Activated naive CD8-positive, alpha-beta T cell treated with anti-CD3 and anti-CD28 coated beads, Interleukin-2, amount 10 ng/mL, durations not matched to agents 7 days and 5 days (primary cell): ENCODE measurements at places on chromosomes 7 and 10. TPM values are rescaled to one million over a fixed set of nuclear protein-coding genes. Genes with fewer than 3 reads are reported as not detected.

DNA sequence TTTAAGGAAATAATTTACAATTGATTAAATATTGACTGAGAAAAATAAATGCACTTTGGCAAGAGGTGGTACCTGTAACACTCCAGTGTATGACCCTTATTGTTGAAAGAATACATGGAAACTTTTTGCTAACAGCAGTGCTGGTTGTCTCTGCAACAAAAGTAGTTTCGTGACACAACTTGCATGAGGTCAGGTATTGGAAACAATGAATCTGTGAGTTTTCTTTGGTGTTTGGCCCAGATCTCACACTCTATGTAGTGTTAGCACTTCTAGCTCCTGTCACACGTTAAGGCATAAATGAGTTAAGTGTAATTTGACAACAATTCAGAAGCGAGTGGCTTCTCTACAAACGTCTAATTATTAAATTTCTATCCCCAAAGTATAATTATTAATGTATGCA is 137.7 kb upstream of the MDFIC start:
- H3K36me3 ChIP-seq: no peaks in the 10 kb centered on the region
- H3K4me3 ChIP-seq: no peak overlapping the region
- no peak overlapping the region for H3K27ac ChIP-seq
- DNase-seq: no peak

The SPAM1 gene
- total RNA-seq: not detected

DNA sequence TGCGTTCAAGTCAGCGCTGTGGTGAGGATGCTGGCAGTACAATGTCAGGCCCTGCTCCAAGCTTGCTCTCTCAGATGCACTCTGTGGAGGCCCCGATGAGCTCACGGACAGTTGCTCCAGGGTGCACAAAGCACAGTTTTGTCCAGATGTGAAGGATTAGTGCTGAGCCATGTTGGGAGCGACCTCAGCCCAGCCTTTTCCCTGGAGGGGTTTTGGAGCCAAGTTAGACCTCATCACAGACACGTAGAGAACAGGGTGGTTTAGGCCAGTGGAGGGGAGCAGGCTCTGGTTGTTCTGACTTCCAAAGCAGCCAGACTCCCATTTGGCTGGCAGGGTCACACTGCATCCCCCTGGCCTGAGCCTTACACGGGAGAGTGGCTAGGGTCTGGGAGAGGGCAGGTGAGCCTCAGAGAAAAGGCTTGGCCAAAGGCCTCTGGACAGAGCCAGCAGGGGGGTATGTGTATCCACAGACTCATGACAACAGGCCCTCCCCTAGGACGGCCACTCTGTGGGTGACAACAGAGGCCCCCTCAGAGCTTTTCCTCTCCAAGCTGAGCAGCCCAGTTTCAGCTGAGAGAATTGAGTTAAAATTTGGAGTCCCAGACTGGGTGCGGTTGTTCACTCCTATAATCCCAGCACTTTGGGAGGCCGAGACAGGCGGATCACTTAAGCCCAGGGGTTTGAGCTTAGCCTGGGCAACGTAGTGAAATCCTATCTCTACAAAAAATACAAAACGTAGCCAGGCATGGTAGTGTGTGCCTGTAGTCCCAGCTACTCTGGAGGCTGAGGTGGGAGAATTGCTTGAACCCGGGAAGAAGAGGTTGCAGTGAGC is 4.7 kb downstream of the PLAC9 start:
- peaks cover 26% of the 10 kb centered on the region for H3K27me3 ChIP-seq
- no peak overlapping the region for H3K4me3 ChIP-seq
- H3K4me1 ChIP-seq: peaks cover 3% of the 10 kb centered on the region
- no peak for DNase-seq

- H3K36me3 ChIP-seq: no peaks in the 10 kb centered on the region
- H3K4me1 ChIP-seq: no peaks in the 10 kb centered on the region
- H3K4me3 ChIP-seq: no peak overlapping the region
- DNase-seq: no peak
Observed at GRCh38 chr10:116162851-116163250, 110.2 kb downstream of the GFRA1 start.

DNA sequence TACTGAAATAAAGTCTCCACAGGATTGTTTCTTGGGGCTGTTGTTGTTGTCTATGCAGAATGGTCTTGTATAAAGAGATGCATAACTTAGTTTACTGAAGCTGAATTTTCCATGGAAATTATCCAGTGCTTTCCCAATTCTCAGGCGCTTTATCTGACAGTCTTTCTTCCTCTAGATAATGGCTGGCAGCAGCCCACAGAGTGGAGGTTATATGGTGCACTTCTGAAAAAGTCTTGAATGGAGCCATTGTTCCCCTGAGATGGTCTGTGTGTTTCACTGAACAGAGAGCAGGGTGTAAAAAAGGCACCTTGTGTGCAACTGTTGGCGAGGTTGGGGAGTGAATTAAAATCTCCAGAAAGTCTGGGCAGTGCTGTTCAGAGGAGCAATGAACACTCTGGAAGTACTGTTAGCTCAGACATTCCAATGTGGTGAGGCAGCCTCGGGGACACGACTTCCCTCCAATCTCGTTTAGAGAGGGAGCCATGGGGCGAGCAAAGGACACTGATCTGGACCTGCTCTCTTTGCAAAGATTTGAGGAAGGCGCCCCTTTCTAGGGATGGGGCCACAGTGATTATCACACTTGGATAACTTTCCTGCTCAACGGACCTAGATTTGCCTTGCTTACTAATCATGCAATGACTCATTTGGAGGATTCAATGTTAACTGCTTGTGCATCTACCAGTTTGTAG is 2.0 kb upstream of the PLCE1 start:
- peaks cover 45% of the 10 kb centered on the region for H3K27me3 ChIP-seq
- H3K4me1 ChIP-seq: no peaks in the 10 kb centered on the region
- no peaks in the 10 kb centered on the region for H3K36me3 ChIP-seq
- no peak for DNase-seq
- H3K4me3 ChIP-seq: no peak overlapping the region

The PTPN20 gene
- 1.6 TPM for total RNA-seq

GRCh38 chr7:134255814-134256213 is 60.9 kb downstream of the SLC35B4 start:
- H3K27ac ChIP-seq: no peak overlapping the region
- H3K27me3 ChIP-seq: peaks cover 2% of the 10 kb centered on the region
- DNase-seq: no peak
- H3K4me3 ChIP-seq: no peak overlapping the region

DNA sequence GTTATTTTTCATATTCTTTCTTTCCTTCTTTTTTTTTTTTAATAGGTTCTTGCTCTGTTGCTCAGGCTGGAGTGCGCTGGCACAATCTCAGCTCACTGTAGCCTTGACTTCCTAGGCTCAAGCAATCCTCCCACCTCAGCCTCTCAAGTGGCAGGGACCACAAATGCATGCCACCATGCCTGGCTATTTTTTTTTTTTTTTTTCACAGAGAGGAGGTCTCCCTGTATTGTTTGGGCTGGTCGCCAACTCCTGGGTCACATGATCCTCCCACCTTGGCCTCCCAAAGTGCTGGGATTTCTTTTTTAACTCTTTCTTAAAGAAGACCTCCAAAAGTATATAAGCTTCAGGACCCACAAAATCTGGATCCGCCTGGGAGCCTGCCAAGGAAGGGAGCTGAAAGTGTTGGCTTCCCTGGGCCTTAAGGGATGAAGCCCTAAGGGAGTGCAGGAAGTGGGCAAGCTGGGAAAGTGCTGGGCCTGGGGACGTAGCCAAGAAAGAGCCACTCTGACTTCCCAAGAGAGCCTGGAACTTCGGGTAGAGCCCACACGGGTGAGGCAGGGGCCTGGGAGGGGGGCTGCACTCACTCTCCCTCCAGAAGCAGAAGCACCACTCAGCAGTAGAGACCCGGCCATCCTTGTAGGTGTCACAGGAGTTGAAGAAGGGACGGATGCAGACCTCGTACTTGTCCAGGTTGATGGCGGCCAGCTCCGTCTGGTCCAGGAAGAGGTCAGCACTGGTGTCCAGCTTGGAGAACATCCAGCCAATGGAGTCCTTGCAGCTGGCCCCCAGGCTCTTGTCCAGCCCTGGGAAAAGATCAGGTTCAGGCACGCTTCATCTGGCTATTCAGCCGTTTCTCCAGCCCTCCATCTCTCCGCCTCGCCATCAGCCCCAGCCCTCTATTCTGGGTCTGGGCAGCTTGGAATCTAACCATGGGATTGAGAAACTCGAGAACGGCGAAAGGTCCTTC is 21.8 kb downstream of the SPOCK2 start:
- H3K4me1 ChIP-seq: peaks cover 14% of the 10 kb centered on the region
- H3K27me3 ChIP-seq: no peaks in the 10 kb centered on the region
- DNase-seq: no peak
- peaks cover 22% of the 10 kb centered on the region for H3K36me3 ChIP-seq

GRCh38 chr7:100884736-100885439 is 4.6 kb downstream of the UFSP1 start:
- H3K4me3 ChIP-seq: peak overlapping the region; percentile 16
- DNase-seq: no peak

The MYO3A gene
- total RNA-seq: not detected

- no peaks in the 10 kb centered on the region for H3K27me3 ChIP-seq
- H3K36me3 ChIP-seq: peaks cover 69% of the 10 kb centered on the region
- no peak overlapping the region for H3K27ac ChIP-seq
- no peak for DNase-seq
- peaks cover 24% of the 10 kb centered on the region for H3K4me1 ChIP-seq
Observed at GRCh38 chr7:36395171-36395894, 5.7 kb downstream of the ANLN start.

GRCh38 chr7:148962823-148963582 is 65.3 kb downstream of the PDIA4 start:
- H3K4me3 ChIP-seq: peak overlapping the region; percentile 90
- H3K4me1 ChIP-seq: peaks cover 19% of the 10 kb centered on the region
- no peaks in the 10 kb centered on the region for H3K36me3 ChIP-seq

The NEBL gene
- not detected for total RNA-seq

DNA sequence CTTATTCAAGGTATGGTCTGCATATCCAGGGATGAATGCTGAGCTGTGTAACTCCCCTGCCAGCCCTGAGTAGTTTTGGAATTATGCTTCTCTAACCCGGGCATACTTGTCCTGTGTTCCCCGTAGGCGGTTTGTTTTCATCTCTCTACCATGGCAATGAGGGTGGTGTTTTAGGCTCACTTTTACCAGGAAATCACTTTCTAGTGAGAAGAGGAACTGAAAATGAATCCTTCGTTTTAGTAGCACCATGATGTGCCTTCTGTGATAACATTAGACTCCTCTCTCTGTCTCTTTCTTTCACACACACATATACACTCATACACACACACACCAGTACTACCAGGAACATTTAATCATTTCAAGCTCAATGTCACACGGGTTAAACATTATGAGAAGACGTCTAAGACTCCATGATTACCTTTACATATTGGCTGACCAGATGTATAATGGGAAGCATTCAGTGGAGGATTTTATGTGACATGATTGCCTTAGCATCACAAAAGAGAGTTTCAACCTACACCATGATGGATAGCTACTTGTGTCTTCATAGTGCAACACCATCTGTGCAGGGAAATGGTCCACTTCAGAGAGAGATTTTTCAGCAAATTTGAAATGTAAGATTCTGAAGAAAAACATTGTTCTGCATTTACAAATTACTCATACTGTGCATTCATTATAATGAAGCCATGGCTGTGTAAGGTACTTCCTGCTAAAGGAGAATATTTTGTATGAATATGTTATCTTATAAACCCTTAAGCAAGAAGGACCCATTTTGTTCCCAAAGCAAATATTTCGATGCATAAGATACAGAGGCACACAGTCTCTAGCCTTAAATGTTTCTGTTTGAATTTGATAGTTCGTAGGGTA is 31.0 kb upstream of the PFKP start:
- no peak overlapping the region for H3K27ac ChIP-seq
- no peak for DNase-seq
- H3K4me3 ChIP-seq: no peak overlapping the region
- H3K27me3 ChIP-seq: peaks cover 15% of the 10 kb centered on the region
- no peaks in the 10 kb centered on the region for H3K36me3 ChIP-seq

The GPC2 gene
- total RNA-seq: 13.0 TPM

The CALN1 gene
- total RNA-seq: not detected

The HABP2 gene
- not detected for total RNA-seq

The AFAP1L2 gene
- 5.0 TPM for total RNA-seq

DNA sequence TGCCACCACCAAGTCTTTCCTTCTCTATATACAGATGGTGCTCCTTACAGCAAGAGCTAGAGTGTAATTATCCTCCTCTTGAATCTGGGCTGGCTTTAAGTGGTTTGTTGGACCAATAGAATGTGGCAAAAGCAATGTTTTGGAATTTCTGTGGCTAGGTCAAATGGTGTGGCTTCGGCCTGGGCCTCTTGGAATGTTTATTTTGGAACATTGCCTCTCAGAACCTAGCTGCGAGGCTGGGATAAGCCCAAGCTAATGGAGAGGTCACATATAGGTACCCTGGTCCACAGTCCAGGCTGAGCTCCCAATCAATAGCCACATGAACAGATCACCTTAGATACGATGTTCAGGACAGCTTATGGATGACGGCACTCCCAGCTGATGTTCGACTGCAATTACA is 556.7 kb downstream of the TYW1 start:
- no peak overlapping the region for H3K27ac ChIP-seq
- no peaks in the 10 kb centered on the region for H3K36me3 ChIP-seq
- H3K27me3 ChIP-seq: no peaks in the 10 kb centered on the region
- H3K4me1 ChIP-seq: no peaks in the 10 kb centered on the region
- no peak overlapping the region for H3K4me3 ChIP-seq

The SPDYE1 gene
- total RNA-seq: not detected

The WDR11 gene
- total RNA-seq: 44.6 TPM

GRCh38 chr7:105250706-105251105 is 138.0 kb downstream of the SRPK2 start:
- peaks cover 3% of the 10 kb centered on the region for H3K4me1 ChIP-seq
- DNase-seq: no peak
- H3K27ac ChIP-seq: no peak overlapping the region
- H3K27me3 ChIP-seq: no peaks in the 10 kb centered on the region

DNA sequence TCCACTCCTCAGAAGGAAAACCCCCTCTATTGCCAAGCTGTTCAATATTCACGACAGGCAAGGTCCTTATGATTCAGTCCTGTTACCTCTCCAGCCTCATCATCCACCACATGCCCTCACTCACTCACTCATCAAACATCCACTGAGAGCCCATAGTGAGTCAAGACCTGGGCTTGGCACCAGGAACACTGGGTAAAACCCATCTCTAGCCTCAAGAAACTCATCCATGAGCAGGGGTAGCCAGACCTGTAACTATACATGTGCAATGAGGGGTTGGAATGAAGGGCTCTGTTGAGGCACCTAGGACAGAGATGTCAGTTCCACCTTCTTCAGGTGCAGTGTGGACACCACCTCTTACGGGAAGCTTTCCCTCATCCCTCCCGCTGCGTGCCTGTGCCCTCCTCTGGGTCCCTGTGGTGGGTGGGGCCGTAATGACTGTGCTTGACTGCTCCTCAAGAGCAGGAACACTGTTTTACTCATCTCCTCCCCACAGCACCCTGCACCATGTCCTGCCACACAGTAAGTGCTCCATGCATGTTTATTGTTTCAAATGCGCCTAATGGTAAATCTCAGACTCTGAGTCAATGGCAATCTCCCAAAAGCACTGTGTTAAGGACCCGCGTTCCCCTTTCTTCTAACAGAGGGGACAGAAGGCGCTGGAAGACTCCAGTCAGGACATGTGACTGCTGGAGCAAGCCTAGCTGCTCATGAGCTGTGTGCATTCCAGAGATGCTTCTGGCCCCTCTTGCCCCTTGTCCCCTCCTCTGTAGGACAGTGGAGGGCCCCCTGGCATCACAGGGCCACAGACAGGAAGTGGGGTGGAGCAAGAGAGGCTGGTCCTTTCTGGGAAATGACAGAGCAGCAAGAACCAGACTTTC is 95.4 kb downstream of the HIPK2 start:
- no peak for DNase-seq
- peaks cover 28% of the 10 kb centered on the region for H3K36me3 ChIP-seq
- peak overlapping the region; percentile 65 for H3K27ac ChIP-seq
- peak overlapping the region; percentile 12 for H3K4me3 ChIP-seq
- H3K4me1 ChIP-seq: peaks cover 35% of the 10 kb centered on the region
